ENCODE measurements at places on chromosomes 3 and 15.

- no peak for DNase-seq
Measured at GRCh38 chr3:159458982-159459381, 529.7 kb upstream of the IL12A start.

DNA sequence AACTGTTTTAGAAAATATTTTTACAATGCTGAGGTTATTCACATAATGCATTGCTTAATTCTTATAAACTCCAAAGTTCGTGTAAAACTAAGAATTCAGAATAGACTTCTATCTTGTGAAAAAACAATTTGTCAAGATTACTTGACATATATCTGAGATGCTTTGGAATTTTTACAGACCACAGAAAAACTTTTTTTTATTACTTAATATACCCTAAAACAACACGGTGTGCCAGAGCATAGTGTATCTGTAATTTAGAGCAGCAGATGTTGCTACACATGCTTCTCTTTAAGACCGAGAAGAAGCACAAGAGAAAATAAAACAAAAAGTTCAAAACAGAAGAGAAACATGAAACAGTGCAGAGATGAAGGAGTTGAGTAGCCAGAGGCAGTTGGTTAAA is 26.4 kb downstream of the ASB7 start:
- DNase-seq = peak; percentile 12

DNA sequence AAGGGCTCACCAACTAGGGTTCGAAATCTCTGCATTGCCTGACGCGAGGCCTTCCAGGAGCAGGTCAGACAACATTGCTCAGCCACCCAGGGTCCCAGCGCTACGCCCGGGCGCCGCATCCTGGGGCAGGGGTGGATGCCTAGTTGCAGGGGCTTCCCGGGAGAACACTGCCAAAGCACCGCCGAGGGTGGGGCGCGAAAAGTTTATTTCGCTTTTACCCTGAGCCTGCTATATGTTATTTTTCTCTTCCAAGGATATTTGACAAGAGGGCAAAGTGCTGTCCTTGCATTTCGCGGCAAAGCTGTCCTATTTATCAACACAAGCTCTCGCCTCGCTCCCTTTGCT is 549 bp upstream of the SOX14 start:
- DNase-seq = no peak

- peak; percentile 24 for DNase-seq
Measured at GRCh38 chr15:31344823-31345605, 18.4 kb downstream of the KLF13 start.

GRCh38 chr15:99895956-99896311 is 162.7 kb upstream of the LYSMD4 start:
- no peak for DNase-seq

- DNase-seq = no peak
Measured at GRCh38 chr3:109939817-109940216, 602.5 kb upstream of the DPPA4 start.

- DNase-seq = no peak
Measured at GRCh38 chr15:64766058-64766457, 9.3 kb downstream of the RBPMS2 start.

- DNase-seq = no peak
Measured at GRCh38 chr3:113623324-113623723, 73.1 kb downstream of the USF3 start.
